Fibroblast of skin of scalp (primary cell): ENCODE measurements at places on chromosomes 16 and 17.

DNA sequence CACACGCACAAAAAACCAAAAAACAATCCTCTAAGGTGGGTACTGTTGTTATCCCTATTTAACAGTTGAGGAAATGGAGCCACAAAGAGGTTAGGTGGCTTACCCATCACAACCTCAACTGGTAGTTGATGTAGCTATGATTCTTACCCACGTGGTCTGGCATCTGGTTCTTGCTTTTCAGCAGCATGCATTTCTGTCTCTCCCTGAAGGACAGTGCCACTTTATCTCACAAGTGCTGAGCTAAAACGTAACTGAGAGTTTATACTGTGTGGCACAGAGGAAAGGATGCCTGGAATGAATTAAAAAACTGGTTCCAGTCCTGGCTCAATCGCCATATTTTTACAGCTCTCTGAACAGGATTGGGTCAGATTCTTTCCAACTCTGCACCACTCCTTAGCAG lies 1.9 kb upstream of the CORO6 start:
- DNase-seq, result no peak

DNA sequence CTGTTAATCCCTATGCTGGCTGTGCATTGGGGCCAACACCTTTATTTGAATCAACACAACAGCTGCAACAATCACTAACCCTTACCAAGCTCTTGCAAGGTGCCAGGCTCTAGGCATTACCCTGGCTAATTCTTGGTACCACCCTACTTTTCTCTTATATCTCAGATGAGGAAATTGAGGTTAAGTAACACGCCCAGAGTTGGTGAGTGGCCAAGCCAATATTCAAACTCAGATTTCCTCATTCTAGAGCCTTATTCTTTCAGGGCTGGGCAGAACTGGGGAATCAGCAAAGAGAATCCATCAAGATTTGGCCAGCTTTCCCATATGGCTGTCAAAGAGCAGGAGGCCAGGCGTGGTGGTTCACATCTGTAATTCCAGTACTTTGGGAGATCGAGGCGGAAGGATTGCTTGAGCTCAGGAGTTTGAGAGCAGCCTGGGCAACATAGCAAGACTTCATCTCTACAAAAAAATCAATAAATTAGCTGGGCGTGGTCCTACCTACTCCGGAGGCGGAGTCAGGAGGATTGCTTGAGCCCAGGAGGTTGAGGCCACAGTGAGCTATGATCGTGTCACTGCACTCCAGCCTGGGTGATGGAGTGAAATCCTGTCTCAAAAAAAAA lies 23.7 kb downstream of the ARSG start:
- DNase-seq, result no peak

GRCh38 chr16:77805398-77805797 lies 17.0 kb downstream of the VAT1L start:
- no peak for DNase-seq

- DNase-seq, result no peak
Measured at GRCh38 chr16:82848013-82848412, 221.2 kb downstream of the CDH13 start.

GRCh38 chr17:76810956-76811355 lies 57.2 kb upstream of the MGAT5B start:
- DNase-seq, result no peak

GRCh38 chr17:45719335-45720071 lies 64.6 kb upstream of the CRHR1 start:
- DNase-seq, result peak; percentile 76

DNA sequence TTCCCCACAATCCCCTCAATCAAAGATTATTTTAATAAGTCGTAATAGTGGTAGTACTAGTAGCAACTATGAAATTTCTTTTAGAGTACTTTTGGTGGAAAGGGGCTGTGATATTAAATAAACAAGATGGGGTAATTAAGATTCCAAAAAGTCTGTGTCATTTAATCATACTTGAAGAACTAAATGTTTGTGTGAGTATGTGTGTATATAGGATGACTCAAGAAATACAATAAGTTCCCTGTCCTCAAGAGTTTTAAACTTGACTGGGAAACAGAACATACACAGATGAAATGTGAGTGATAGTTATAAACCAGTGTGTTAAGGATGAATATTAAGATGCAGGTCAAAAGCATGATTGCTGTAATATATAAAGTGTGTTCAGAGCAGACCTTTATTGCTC lies 2.3 kb downstream of the ALDH3A2 start:
- DNase-seq, result peak; percentile 33
